ENCODE measurements at places on chromosomes 6 and 20.
A peak's percentile ranks its signal among the peaks of the same experiment; 100 is the strongest.

- no peak for DNase-seq
Measured at GRCh38 chr6:42086046-42087035, 36.0 kb downstream of the TAF8 start.

DNA sequence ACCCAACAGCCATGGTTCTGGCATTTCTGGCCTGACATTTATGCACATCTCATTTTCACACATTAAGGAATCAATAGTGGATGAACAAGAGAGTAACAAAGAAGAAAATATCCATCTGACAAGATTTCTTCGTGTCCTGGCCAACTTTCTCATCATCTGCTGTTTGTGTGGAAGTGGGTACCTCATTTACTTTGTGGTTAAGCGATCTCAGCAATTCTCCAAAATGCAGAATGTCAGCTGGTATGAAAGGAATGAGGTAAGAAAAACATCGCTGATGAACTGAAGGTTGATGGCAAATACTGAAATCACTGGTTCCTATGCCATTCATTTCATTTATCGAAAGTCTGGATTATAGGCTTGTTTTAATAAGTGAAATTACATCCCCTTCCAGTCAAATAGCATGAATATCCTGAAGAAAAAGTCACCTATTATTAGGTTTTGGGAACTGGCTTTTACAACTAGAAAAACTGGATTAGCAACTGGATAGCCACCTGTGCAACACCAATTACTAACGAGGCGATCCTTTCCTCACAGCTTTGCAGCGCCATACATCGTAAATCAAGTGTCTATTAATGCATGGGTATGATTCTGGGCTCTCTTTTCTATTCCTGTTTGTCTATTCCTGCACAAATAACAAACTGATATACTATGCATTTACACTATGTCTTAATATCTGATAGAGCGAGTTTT, 50.2 kb upstream of the NOP56 start:
- DNase-seq: no peak

GRCh38 chr20:34705397-34706301, 1.5 kb downstream of the TP53INP2 start:
- no peak for DNase-seq

GRCh38 chr6:18293076-18293904, 29.0 kb upstream of the DEK start:
- no peak for DNase-seq

GRCh38 chr6:134240665-134241431, 77.1 kb downstream of the SGK1 start:
- no peak for DNase-seq

GRCh38 chr6:75657327-75657726, 55.6 kb downstream of the SENP6 start:
- no peak for DNase-seq

DNA sequence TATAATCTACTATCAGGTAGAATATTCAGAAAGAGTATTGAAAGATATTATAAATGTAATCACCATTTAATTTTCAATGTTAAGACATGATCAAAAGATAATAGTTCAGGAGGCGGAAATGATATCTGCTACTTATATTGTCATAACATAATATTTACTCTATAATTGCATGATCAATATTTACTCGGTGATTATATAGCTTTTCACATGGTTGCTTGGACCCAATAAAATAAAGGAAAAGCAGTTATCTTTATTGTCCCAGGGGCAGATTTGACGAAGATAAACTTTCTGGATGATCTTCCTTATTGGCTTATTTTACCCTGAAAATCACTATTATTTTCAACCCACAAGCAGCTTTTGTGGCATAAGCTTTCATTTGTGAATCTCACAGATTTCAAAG, 350.4 kb downstream of the HACE1 start:
- no peak for DNase-seq

- DNase-seq: no peak
Measured at GRCh38 chr6:119187596-119187995, 109.1 kb upstream of the FAM184A start.

DNA sequence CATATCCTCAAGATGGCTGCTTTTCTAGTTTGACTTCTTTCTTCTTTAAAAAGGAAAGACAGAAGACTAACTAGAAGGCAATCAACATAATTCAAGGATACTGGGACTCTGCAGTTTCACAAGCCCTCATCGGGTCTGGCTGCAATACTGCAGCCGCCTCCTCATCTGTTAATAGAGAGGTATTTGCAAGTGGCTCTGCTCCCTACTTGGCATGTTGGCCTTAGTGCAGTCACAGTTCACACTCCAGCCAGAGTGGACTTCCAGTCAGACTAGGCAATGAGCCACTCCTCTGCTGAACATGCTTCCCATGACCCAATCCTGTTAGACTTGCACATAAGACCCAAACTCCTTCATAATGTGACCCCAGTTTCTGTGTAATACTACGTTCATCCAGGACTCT, 141.9 kb upstream of the ENPP5 start:
- no peak for DNase-seq

DNA sequence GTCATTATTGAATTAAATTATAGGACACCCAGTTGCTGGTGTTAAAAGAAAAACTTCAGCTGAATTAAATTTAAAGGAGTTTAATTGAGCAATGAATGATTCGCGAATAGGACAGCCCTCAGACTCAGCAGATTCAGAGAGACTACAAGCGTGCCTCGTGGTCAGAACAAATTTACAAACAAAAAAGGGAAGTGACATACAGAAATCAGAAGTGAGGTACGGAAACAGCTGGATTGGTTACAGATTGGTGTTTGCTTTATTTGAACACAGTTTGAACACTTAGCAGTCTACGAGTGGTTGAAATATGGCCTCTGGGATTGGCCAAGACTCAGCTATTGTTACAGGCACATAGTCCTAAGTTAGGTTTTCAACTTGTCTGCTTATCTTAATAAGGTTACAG, 25.8 kb upstream of the TNFRSF21 start:
- DNase-seq: no peak

DNA sequence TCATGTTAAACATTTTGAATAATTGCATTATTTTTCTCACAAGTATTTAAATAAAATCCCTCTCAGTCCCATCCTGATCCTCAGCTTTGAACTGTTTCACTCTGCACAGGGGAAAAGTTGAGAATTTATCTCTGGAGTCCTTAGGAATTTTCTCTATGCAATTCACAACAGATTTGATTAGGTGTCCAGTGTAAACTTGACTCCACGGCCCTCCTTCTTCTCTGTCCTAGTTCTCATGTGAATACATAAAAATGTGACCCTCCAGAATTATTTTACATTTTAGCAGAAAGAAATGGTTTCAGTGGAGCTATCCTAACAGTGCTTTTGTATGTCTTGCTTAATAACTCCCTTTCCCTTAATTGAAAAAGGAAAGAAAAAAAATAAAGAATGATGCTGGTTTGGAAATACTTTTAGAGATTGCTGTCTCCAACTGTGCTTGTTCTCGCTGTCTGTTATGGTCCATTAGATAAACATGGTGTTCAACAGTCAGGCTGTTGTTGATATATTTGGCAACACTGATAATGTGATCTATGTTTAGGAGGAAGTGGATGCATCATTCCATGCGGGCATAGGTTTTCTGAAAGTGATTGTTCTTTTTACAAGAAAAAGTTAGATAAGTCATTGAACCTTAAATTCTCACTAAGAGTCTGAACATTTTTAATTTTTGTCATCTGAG, 599.4 kb upstream of the CITED2 start:
- DNase-seq: no peak

DNA sequence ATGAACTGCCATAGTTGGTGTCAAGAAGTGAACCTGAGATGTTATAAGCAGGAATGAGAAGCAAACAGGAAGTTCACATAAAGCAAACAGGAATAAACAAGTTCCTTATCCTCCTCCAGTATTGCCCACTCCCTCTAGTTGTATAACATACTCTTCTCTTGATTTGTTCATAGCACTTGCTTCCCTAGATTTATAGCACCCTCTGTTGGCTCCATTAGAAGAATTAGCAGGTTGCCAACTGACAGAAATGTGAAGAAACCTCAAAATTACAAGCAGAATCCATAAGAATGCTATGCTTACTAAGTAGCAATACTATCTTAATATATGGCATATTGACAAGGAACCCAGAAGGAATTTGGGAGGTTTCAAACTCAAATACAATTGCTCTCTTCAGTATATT, 195.4 kb downstream of the TBX18 start:
- DNase-seq: no peak

DNA sequence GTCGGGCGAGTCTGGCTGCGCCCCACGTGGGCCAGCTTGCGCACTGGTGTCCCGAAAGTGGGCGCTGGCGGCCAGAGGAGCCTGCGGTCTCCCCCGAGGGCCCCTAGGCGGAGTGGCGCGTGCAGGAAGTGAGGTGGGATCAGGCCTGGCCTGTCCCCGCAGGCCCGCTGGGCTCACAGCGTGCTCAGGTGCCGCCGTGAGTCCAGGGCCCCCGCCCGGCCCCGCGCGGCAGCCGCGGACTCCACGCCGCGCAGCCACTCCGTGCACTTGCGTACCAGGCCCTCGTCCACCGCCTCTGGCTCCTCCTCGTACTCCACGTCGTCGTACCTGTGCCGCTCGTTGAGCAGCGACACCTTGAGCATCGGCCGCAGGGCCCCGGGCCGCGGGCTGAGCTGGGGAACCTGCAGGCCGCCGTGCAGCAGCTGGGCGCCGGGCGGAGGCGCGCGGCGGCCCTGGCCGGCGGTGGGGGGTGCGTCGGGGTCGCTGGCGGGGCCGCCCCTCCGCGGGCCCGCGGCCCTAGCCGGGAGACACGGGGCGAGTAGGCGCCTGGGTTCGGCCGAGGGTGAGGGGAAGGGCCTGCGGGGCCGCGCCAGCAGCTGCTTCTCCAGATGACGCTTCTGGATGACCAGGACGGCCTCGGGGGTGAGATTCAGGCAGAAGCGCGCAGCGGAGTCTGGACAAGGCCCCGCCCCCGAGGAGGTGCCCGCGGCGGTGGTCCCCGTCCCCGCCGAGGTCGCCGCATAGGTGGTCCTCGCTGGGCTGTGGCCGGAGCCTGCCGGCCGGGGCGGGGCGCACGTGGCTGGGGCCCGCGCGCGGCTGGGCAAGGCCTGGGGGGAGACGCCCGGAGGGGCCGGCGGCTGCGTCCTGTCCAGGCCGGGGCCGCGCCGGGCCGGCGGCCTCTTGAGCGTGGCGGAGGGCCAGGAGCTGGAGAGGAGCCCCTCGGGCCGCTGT, 835 bp downstream of the PRR18 start:
- peak; percentile 41 for DNase-seq

GRCh38 chr6:123770247-123770949, 33.3 kb upstream of the NKAIN2 start:
- no peak for DNase-seq

GRCh38 chr6:128515550-128516513, 4.6 kb downstream of the PTPRK start:
- no peak for DNase-seq

GRCh38 chr6:168207421-168208175, 112.0 kb downstream of the DACT2 start:
- DNase-seq: no peak

DNA sequence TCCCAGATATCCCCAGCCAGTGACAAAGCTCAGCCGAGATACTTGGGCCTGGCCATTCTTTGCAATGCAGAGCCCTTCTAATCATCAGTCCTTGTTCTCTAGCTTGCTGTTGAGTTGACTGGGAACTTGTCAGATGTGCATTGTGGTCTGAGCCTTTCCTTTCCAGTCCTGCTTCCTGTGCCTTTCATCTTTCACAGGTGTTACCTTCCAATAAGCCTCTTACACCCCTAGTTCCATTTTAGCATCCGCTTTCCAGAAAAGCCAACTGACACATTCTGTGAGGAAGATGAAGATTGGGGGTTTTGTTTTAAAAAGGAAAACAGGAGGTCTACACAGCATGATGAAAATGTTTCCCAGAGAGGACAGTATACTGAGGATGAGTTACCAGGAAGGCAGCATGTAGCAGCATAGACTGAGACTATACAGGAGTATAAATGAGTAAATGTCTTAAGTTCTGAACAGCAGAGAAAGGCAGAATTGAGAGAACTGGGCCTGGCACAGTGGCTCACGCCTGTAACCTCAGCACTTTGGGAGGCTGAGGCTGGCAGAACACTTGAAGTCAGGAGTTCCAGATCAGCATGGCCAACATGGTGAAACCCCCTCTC, 5.6 kb upstream of the CEP85L start:
- no peak for DNase-seq

DNA sequence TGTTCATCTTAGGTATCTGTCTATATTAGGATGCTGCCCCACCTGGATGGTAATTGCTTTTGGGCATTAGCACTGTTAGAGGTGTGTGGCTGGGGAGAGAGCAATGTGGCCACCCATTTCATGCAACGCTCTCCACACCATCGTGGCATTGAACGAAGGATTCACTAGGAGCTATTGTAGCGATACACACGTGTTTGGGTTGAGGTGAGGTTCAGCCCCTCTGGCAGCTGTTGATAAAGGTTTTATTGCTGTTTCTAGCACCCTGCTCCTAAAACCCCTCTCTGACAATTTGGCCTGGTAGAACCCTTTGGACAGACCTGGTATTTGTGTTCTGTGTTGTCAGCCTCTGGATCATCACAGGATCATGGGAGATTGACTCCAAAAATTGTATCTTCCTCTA, 280.9 kb downstream of the PRL start:
- DNase-seq: no peak

DNA sequence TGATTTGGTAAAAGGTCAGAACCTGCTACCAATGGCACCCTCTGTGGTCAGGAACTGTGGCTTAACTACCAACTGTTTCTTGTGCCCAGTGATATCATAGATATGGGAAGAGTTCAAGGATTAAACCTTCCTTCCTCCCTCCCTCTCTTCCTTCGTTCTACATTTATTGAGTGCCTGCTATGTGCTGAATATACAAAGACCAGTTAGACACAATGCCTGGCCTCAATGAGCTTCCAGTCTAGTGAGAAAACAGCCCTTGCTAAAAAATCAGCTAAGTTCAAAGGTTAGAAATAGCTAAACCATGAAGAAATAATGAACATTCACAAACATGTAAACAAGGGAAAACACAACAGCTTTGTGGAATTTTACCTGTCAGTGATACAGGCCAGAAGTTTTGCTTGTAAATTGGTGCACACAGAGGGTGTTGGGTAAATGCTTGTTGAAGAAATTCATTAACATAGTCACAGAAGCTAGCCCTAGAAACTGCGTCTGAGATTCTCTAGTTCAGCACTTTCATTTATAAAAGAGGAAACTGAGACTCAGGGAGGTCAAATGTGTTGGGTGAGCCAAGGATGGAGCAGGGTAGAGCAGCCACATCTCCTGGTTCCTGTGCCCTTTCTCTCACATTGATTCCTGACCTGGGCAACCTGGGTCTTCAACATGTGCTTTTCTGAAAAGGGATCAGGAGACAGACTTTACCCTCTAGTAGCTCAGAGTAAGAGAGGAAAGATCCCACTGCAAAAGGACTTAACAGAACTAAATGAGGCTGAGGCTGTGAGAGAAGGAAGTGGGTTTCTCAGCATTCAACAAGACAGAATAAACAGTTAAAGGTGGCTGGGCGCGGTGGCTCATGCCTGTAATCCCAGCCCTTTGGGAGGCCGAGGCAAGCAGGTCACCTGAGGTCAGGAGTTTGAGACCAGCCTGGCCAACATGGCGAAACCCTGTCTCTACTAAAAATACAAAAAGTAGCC, 14.4 kb upstream of the FOXO3 start:
- DNase-seq: no peak

DNA sequence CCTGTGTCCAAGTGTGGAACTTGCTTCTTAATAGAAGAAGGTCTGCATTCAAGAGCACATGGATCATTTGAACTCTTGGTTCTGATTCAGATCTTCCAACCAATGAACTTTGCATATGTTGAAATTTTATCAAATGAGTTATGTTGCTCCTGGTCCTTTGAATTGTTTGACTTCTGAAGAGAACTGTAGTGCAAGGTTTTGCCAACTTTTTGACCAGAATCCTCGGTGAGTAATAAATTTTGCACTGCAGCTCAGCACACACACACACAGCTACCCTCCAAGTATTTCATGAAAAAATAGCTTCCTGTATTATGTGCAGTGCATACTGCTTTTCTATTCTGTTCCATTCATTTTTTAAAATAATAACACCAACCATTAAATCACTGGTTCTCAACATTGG, 67.5 kb downstream of the BFSP1 start:
- DNase-seq: no peak
